ENCODE measurements at places on chromosomes 5 and 9. TPM values are rescaled to one million over a fixed set of nuclear protein-coding genes. Genes with fewer than 3 reads are reported as not detected.

- no peaks in the 10 kb centered on the region for H3K27me3 ChIP-seq
- H3K36me3 ChIP-seq: no peaks in the 10 kb centered on the region
- H3K27ac ChIP-seq: peak overlapping the region; percentile 67
- no peak for DNase-seq
- H3K4me3 ChIP-seq: no peak overlapping the region
Observed at GRCh38 chr5:68382640-68383039, 167.1 kb downstream of the PIK3R1 start.

- no peaks in the 10 kb centered on the region for H3K4me1 ChIP-seq
- no peak overlapping the region for H3K27ac ChIP-seq
- DNase-seq: no peak
- no peaks in the 10 kb centered on the region for H3K27me3 ChIP-seq
- no peak overlapping the region for H3K4me3 ChIP-seq
Observed at GRCh38 chr9:95822583-95823431, 52.7 kb upstream of the ERCC6L2 start.

DNA sequence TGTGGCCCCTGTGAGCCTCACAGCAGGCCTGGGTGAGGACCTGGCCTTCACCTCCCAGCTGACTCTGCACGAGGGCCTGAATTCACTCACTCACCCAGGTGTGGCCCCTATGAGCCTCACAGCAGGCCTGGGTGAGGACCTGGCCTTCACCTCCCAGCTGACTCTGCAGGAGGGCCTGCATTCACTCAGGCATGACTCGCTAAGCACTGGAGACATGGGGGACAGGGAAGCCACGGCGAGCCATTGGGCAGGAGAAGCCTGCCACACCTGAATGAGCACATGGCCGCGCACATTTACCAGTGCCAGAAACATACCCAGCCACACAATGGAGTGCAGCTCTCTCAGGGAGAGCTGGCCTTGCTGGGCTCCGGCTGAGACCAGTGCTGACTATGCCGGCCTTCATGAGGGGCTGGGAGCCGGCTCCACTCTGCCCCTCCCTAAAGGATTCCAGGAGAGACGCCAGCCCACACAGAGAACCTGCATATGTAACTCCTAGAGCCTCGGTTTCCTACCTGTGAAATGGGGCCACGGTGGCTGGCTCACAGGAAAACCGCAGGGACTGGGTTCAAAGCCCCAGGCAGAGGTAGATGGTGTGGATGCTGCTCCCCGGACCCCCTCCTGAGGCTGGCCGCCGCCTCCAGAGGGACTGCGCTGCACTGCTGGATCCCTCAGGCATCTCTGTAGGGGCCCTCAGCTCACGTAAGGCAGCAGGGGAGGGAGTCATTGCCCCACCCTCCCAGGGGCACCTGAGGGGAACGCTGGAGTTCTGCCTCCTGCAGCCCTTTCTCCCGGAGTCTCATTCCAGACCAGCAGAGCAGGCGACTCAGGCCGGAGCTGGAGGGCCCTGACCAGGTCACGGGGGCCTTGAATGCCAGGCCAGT, 7.2 kb downstream of the ADAMTS2 start:
- H3K36me3 ChIP-seq: no peaks in the 10 kb centered on the region
- DNase-seq: no peak
- H3K4me1 ChIP-seq: no peaks in the 10 kb centered on the region

- no peak for DNase-seq
- H3K4me1 ChIP-seq: no peaks in the 10 kb centered on the region
- H3K27ac ChIP-seq: no peak overlapping the region
Observed at GRCh38 chr9:99345451-99345850, 123.4 kb downstream of the SEC61B start.

PCDHGA6 gene
- 4.8 TPM for polyA plus RNA-seq

CYSRT1 gene
- 3.7 TPM for polyA plus RNA-seq

DNA sequence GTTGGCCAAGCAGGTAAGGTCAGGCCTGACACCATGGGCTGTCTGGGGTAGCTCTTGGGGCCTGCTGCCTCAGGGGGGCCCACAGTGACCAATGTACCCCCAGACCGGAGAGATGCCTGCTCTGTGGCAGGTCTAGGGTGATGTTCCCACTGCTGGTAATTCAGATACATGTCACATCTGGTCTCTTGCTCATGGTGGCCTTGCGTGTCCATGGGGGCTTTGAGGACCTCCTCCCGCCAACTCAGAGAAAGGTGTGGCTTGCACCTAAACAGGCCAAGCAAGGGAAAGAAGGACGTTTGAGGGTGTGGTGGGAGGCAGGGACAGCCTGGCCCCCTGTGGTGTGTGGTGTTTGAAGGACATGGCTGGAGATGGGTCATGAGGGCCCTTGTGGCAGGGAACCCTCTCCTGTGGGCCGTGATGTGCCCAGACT, 75.2 kb downstream of the PHF2 start:
- no peaks in the 10 kb centered on the region for H3K4me1 ChIP-seq
- no peak overlapping the region for H3K4me3 ChIP-seq
- H3K27ac ChIP-seq: no peak overlapping the region
- peaks cover 99% of the 10 kb centered on the region for H3K36me3 ChIP-seq
- H3K27me3 ChIP-seq: no peaks in the 10 kb centered on the region
- DNase-seq: no peak

SLCO4C1 gene
- 1.2 TPM for polyA plus RNA-seq

DNA sequence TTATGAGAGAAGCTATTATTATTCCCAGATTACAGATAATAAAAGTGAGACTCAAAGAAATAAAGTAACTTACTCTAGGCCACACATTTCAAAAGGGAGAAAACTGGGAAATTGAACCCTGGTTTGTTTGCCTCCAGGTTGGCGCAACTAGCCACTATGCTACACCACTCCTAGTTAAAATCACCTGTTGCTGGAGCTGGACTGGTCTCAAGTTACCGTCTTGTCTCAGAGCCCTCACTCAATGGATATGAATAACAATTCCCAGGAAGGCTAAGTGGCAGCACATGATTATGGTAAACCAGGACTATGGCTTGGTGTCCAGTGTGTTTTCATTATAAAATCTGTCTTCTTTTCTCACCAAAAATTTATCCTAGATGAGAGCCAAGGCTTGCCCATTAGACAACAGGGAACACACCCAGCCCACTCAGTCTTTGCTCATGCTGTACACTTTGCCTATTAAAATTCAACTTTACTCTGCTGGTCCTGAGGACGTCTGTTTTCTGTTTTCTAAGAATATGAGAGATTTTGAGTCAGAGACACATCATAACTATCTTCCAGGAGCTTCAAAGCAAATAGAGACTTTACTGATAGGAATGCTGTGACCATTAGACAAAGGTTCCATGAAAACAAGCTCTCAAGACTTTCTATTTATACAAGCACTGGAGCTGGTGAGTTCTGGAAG, 58.1 kb downstream of the ADRB2 start:
- no peak for DNase-seq
- no peak overlapping the region for H3K4me3 ChIP-seq
- H3K27ac ChIP-seq: no peak overlapping the region
- H3K36me3 ChIP-seq: no peaks in the 10 kb centered on the region

- no peak overlapping the region for H3K27ac ChIP-seq
- H3K36me3 ChIP-seq: no peaks in the 10 kb centered on the region
- DNase-seq: no peak
- H3K4me1 ChIP-seq: no peaks in the 10 kb centered on the region
- H3K27me3 ChIP-seq: no peaks in the 10 kb centered on the region
- H3K4me3 ChIP-seq: no peak overlapping the region
Observed at GRCh38 chr9:117286245-117286644, 128.6 kb downstream of the ASTN2 start.

- H3K27me3 ChIP-seq: no peaks in the 10 kb centered on the region
- H3K27ac ChIP-seq: no peak overlapping the region
- no peaks in the 10 kb centered on the region for H3K36me3 ChIP-seq
- no peak overlapping the region for H3K4me3 ChIP-seq
- peaks cover 7% of the 10 kb centered on the region for H3K4me1 ChIP-seq
- DNase-seq: no peak
Observed at GRCh38 chr5:54761213-54761701, 224.1 kb downstream of the ESM1 start.

DNA sequence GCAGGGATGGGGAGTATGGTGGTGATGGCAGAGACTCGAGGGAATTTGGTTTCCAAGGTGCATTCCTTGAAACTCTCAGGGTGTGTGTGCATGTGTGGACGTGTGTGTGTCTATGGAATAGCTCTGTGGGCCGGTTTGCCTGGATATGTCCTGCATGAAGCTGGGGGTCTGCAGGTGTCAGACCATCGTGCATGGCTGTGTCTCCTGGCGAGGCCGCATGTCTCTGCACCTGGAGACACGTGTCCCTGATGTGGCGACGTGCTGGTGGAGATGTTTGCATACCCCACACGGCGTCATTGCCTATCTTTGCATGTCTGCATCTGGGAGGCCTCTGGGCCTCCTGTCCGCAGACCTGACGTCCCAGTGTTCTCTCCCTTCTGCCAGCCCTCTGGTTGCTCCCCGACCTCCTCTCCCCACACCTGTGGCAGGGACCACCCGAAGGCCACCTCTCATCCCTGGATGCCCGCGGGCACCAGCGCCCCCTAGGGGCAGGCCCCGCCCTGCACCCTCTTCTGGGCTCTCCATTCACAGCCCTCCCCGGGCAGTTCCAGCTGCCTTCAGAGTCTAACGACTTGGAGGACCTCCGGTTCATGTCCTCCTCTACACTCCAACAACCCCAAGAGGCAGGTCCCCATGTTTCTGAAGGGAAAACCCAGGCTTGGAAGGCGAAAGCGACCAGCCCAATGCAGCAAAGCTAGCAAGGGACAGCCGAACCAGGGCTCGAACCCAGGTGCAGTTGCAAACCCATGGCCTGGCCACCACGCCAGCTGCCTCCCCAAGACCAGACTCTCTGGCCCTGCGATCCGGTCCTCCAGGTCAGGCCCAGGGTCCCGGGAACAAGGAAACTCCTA, 88.6 kb downstream of the LMX1B start:
- no peak overlapping the region for H3K27ac ChIP-seq
- H3K4me1 ChIP-seq: peaks cover 9% of the 10 kb centered on the region
- no peak overlapping the region for H3K4me3 ChIP-seq
- peaks cover 78% of the 10 kb centered on the region for H3K27me3 ChIP-seq

PLPPR1 gene
- 24.5 TPM for polyA plus RNA-seq

DNA sequence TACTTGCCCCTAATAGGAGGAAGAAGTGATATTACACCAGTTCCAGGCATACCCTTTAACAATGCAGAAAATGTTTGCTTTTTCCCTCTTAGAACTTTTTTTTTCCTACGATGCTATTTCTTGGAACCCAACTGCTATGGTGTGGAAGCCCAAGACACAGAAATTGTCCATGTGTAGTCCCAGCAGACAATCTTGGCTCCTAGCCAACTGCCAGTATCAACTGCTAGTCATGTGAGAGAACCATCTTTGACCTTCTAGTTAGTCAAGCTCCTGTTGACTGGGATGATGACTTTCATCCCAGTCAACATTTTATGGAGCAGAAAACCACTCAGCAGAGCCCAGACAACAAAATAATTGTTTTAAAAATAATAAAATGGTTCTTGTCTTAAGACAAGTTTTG, 532.4 kb downstream of the TLR4 start:
- H3K27ac ChIP-seq: no peak overlapping the region
- H3K4me1 ChIP-seq: no peaks in the 10 kb centered on the region

DNA sequence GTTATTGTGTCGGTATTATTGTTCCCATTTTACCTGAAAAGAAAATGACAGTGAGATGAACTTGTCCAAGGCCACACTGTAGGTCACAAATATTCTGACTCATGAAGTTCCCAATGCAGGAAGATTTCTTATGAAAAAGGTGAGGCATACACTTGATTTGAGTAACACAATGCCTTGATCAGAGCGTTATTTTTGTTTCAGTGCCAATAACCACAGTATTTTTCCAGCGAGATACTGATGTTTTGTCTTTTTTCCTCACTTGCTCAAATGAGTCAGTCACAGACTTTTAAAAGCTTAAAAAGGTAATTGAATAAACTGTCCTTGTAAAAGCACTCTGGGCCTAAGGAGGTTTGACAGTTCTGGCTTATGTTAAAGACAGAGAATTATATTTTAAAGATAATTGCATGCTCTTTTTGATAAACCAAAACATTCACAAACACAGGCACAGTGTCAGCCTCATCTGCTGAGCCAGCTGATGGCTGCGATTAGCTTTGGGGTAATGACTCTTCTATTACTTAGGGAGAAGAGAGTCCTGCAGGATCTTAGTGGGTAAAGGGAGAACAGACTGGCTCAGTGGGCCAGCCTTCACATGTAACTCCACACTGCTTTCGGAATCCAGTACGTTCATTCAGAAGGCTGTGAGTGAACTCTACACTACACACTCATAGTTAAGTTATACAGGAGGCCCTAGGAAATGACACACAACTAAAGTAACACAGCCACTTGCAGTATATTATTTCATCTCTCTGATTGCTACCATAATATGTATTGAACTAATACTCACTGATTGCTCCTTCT, 165.5 kb upstream of the CD180 start:
- H3K4me3 ChIP-seq: no peak overlapping the region

ROR2 gene
- polyA plus RNA-seq: 31.6 TPM

DNA sequence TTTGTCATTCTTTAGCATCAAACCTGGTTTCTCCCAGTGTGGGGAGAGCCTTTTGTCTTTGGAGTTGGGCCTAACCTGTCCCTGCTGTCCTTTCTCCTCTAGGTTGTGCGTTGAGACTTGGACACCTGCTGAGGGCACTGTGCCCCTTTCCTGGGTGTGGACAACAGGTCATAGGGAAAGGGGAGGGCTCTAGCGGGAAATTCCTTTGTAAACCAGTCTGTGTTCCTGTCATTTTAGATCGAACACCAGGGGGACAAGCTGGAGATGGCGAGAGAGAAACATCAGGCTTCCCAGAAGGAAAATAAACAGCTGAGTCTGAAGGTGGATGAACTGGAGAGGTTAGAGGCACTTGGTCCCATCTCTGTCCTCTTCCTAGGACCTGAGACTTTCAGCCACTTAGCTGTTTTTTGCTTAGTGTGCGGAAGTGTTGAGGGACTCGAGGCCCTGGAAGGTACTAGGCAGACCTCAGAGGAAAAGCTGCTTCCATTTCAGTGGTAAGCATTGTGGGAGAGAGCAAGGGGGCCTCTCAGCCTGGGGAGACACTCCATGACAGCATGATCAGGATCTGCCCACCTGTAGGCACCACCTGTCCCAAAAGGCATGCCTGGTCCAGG, 8.6 kb upstream of the GLE1 start:
- H3K27me3 ChIP-seq: no peaks in the 10 kb centered on the region
- H3K36me3 ChIP-seq: no peaks in the 10 kb centered on the region
- no peak for DNase-seq
- no peaks in the 10 kb centered on the region for H3K4me1 ChIP-seq
- H3K27ac ChIP-seq: no peak overlapping the region
- no peak overlapping the region for H3K4me3 ChIP-seq

DNA sequence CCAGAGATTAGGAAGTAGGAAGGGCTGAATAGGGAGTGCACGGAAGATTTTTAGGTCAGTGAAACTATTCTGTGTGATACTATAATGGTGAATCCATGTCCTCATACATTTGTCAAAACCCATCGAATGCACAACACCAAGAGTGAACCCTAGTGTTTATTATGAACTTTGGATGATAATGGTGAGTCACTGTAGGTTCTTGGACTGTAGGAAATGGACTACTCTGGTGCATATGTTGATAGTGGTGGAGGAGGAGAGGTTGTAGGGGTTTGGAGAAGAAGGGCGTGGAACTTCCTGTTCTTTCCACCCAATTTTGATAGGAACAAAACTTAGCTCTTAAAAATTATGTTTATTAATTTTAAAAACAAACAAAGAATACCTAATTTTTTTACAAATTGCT, 14.3 kb downstream of the CTSL start:
- no peaks in the 10 kb centered on the region for H3K4me1 ChIP-seq
- DNase-seq: no peak
- H3K36me3 ChIP-seq: no peaks in the 10 kb centered on the region

GARIN3 gene
- not detected for polyA plus RNA-seq

- no peaks in the 10 kb centered on the region for H3K4me1 ChIP-seq
- no peak overlapping the region for H3K4me3 ChIP-seq
- H3K27me3 ChIP-seq: no peaks in the 10 kb centered on the region
Observed at GRCh38 chr5:36009698-36010097, 18.5 kb upstream of the UGT3A1 start.
